ENCODE measurements at places on chromosomes 12 and 14.

GRCh38 chr14:23930742-23931141 lies 22.8 kb upstream of the DHRS4 start:
- H3K36me3 ChIP-seq = no peaks in the 10 kb centered on the region
- no peak overlapping the region for H3K27ac ChIP-seq
- no peaks in the 10 kb centered on the region for H3K27me3 ChIP-seq
- no peak overlapping the region for H3K4me3 ChIP-seq

- H3K4me1 ChIP-seq = no peaks in the 10 kb centered on the region
- H3K27ac ChIP-seq = no peak overlapping the region
- H3K27me3 ChIP-seq = no peaks in the 10 kb centered on the region
- no peak for DNase-seq
These were observed 211.6 kb downstream of the FBXL14 start for GRCh38 chr12:1382826-1383225.

DNA sequence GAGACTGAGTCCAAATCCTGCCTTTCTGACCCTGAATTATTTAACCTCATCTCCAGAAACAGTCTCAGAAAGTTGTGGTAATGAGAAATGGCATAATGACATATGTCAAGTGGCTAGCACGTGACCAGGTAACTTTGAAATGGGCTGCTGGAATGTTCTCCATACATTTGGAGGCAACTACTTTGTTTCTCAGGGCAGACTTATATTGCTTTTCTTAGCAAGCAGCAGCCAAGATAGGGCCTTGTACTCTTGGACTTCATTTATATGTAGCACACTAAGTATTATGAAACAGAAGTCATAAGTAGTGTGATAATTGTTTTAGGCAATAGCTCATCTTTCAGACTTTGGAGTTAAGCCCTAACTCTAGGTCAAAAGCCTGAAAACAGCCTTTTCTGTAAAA lies 494.7 kb downstream of the NPAS3 start:
- H3K4me3 ChIP-seq = no peak overlapping the region
- no peaks in the 10 kb centered on the region for H3K36me3 ChIP-seq
- no peaks in the 10 kb centered on the region for H3K27me3 ChIP-seq
- H3K4me1 ChIP-seq = no peaks in the 10 kb centered on the region

DNA sequence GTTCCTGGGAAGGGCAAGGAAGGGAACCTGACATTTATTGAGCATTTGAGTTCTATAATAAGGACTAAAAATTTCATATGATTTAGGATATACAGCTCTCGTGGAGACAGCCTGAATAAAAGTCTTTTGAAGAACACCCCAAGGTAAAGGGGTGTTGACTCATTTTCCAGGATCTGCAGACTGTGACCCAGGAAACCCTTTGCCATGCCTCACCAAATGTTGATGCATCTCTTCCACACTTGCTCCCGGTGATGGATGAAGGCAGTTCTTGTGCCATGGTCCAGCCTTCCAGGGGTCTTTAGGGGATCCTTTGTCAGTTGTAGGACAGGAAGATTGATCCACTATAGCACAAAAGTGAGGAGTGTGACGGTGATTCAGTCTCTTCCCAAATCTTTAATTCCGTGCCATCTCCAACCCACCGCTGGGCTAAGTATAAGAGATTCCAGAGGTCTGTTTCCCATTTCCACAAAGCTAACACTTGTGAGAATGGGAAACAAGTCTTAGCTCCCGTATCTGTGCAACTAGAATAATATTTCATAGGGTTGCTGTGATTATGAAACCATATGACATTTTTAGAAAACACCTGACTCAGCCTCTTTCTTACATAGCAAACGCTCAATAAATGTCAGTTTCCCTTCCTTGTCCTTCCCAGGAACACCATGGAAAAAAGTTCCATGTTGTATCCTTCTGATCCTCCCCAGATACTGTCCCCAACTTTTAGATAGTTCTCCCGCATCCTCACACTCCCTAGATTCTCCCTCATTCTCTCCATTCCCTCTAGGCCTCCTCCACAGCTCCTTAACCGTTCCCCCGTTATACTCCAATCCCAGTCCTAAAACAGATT lies 836 bp downstream of the AAAS start:
- H3K4me1 ChIP-seq = peaks cover 25% of the 10 kb centered on the region
- peak overlapping the region; percentile 90 for H3K4me3 ChIP-seq
- H3K27me3 ChIP-seq = no peaks in the 10 kb centered on the region
- peaks cover 11% of the 10 kb centered on the region for H3K36me3 ChIP-seq

DNA sequence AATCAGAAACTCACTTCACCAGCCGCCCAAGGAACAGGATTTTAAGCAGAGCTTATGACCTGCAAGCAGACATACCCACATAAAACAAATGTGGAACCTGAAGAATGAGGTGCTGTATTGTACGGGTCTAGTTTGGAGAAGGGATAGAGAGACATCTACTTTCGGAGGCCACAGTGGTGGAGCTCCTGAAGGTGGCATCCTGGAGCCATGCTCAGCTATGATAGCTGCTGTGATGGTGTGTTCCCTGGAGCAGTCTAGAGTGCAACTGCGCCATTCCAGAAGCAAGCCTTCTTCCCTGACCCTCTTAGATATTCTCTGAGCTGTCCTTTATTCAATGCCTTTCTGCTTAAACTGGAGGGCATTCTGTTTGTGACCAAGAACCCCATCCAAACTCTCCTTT lies 402.6 kb downstream of the FUT8 start:
- 0 out of 2 replicates have a peak, but pooled peaks cover 8% of the 10 kb centered on the region for H3K27me3 ChIP-seq
- H3K36me3 ChIP-seq = no peaks in the 10 kb centered on the region
- H3K27ac ChIP-seq = no peak overlapping the region

GRCh38 chr12:132631666-132632065 lies 13.1 kb downstream of the P2RX2 start:
- no peak for DNase-seq
- H3K36me3 ChIP-seq = peaks cover 28% of the 10 kb centered on the region
- no peaks in the 10 kb centered on the region for H3K27me3 ChIP-seq
- no peak overlapping the region for H3K4me3 ChIP-seq

DNA sequence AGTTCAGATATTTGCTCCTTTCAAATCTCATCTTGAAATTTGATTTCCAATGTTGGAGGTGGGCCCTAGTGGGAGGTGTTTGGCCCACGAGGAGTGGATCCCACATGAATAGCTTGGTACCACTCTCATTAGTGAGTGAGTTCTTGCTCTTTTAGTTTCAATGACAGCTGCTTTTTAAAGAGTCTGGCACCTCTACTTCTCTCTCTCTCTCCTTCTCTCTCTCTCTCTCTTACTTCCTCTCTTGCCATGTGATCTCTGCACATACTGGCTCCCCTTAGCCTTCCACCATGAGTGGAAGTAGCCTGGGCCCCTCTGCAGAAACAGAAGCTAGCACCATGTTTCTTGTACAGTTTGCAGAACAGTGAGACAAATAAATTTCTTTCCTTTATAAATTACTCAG lies 25.1 kb downstream of the GPR65 start:
- H3K4me1 ChIP-seq = no peaks in the 10 kb centered on the region
- no peak for DNase-seq
- no peak overlapping the region for H3K4me3 ChIP-seq
- no peaks in the 10 kb centered on the region for H3K36me3 ChIP-seq

GRCh38 chr12:29492891-29493290 lies 4.6 kb downstream of the OVCH1 start:
- no peaks in the 10 kb centered on the region for H3K27me3 ChIP-seq
- no peak for DNase-seq
- no peak overlapping the region for H3K27ac ChIP-seq
- H3K4me1 ChIP-seq = no peaks in the 10 kb centered on the region
- H3K4me3 ChIP-seq = no peak overlapping the region
- no peaks in the 10 kb centered on the region for H3K36me3 ChIP-seq

DNA sequence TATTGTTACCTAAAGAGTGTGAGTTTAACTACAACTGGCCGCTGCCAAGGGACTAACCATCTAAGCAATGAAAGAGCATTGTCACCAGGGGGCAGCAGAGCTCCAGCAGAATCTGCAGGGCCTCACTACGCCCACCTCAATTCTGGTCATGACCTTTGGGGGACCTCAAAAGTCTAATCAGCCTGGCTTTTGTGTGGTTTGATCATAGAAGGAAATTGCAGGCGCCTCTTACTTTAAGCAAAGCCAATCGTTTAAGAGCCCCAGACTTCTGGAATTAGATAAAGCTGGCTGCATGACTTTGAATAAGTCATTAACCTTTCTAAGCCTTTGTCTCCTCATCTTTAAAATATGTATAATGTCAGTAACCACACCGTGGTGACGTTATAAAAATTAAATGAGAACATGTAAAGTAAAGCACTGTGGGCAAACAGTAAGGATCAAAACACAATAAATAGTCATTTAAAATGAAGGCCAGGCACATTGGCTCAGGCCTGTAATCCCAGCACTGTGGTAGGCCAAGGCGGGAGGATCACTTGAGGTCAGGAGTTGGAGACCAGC lies 58.6 kb downstream of the TBX3 start:
- H3K27me3 ChIP-seq = no peaks in the 10 kb centered on the region
- DNase-seq = peak; percentile 52
- H3K27ac ChIP-seq = no peak overlapping the region
- peaks cover 18% of the 10 kb centered on the region for H3K4me1 ChIP-seq

DNA sequence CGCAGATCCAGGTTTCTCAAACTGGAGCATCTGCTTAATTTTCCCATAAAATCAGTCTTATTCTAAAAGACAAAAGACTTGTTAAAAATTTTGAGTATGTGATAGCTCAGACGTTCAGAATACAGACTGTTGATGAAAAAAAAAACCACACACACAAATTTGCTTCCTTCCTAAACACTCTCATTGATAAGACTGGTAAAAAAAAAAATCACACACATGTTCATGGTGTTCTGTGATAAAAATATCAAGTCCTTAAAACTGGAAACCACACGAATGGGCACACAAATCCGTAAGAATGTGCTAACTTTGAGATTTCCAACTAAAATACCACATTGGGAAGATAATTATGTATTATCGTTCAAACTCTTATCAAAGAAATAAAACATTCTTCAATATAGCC lies 6.7 kb upstream of the ARID4A start:
- DNase-seq = no peak
- peaks cover 4% of the 10 kb centered on the region for H3K4me1 ChIP-seq
- H3K27ac ChIP-seq = no peak overlapping the region
- no peak overlapping the region for H3K4me3 ChIP-seq

GRCh38 chr14:101369916-101370592 lies 191.2 kb upstream of the DIO3 start:
- no peaks in the 10 kb centered on the region for H3K4me1 ChIP-seq
- no peaks in the 10 kb centered on the region for H3K36me3 ChIP-seq
- no peaks in the 10 kb centered on the region for H3K27me3 ChIP-seq
- H3K4me3 ChIP-seq = no peak overlapping the region

DNA sequence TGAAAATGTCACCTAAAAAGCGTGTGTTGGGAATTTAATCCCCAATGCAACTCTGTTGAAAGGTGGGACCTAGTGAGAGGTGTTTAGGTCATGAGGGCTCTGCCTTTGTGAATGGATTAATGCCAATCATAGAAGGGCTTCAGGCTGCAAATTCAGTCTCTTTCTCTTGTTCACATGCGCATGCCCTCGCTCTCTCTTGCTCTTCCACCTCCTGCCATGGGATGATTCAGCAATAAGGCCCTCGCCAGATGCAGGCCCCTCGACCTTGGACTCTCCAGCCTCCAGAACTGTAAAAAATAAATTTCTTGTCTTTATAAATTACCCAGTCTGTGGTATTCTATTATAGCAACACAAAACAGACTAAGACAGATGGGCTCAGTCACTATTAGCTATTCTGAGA lies 55.4 kb downstream of the PLXNC1 start:
- H3K27me3 ChIP-seq = no peaks in the 10 kb centered on the region
- H3K27ac ChIP-seq = no peak overlapping the region
- no peaks in the 10 kb centered on the region for H3K4me1 ChIP-seq
- no peak overlapping the region for H3K4me3 ChIP-seq

GRCh38 chr14:105010891-105011291 lies 10.0 kb downstream of the CDCA4 start:
- peaks cover 30% of the 10 kb centered on the region for H3K36me3 ChIP-seq
- DNase-seq = no peak

- no peaks in the 10 kb centered on the region for H3K36me3 ChIP-seq
- H3K27ac ChIP-seq = no peak overlapping the region
- H3K4me1 ChIP-seq = peaks cover 5% of the 10 kb centered on the region
- no peak for DNase-seq
- peaks cover 7% of the 10 kb centered on the region for H3K27me3 ChIP-seq
- H3K4me3 ChIP-seq = no peak overlapping the region
These were observed 253.1 kb downstream of the ANO2 start for GRCh38 chr12:5691943-5692342.

DNA sequence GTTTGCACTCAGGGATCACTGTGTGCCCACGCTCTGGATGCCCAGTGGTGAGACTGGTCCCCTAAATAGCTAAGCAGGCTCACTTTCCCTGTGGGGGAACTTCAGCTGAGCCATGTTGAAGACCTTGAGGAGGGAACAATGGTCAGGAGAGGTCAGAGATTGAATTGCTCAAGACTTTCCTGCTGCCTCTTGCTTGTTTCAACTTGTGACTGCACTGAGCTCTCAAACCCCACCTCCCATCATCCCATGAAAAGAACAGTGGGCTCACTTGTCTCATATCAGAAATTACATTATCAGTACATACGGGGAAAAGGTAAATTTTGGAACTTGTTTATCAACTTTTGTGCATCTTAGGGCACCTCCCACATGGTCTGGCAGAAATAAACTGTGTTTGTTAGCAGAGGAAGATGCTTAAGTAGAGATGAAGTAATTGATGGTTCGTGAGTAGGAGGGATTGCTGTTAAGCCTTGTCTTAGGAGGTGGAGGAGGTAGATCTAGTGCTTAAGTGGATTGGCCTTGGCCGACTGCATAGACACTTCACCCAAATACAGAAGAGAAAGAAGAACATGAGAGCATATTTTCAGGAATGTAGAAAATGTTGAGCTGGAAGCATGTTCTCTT lies 15.0 kb upstream of the SERPINA1 start:
- H3K4me1 ChIP-seq = no peaks in the 10 kb centered on the region
- no peaks in the 10 kb centered on the region for H3K36me3 ChIP-seq
- H3K27ac ChIP-seq = no peak overlapping the region

DNA sequence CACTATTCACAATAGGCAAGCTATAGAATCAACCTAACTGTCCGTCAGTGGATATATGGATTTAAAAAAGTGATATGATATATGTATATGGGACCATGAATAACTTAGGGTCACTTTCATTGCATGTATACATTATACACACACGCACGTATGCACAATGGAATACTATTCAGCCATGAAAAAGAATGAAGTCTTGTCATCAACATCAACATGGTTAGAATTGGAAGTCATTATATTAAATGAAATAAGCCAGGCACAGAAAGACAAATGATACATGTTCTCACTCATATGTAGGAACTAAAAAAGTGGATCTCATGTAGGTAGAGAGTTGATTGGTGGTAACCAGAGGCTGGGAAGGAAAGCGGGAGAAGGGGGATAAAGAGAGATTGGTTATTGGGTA lies 234.3 kb downstream of the VRK1 start:
- no peaks in the 10 kb centered on the region for H3K4me1 ChIP-seq
- H3K27ac ChIP-seq = no peak overlapping the region
- no peak for DNase-seq
- no peak overlapping the region for H3K4me3 ChIP-seq
- H3K27me3 ChIP-seq = no peaks in the 10 kb centered on the region

DNA sequence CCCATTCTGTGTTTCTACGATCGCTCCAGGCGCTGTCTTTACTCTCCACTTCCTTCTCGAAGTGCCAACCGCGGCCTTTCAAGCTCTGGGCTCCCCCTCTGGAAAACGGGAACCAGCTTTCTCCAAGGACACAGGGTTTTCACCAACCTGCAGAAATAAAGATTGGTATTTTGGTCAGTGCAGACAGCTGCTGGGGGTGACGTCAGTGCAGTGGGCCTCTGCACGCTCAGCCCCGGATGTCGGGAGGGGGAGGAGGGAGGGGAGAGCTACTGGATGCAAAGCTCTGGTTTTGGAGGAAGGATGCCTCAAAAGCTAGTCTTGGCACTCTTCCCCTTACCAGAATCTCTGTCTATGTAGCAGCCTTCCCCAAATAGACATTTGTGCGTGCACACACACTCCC lies 19.9 kb downstream of the HRK start:
- no peak overlapping the region for H3K27ac ChIP-seq
- no peak overlapping the region for H3K4me3 ChIP-seq
- H3K27me3 ChIP-seq = no peaks in the 10 kb centered on the region
- peaks cover 13% of the 10 kb centered on the region for H3K4me1 ChIP-seq
